HuH-7 (cell line): ENCODE measurements at places on chromosomes 7 and 10.

DNA sequence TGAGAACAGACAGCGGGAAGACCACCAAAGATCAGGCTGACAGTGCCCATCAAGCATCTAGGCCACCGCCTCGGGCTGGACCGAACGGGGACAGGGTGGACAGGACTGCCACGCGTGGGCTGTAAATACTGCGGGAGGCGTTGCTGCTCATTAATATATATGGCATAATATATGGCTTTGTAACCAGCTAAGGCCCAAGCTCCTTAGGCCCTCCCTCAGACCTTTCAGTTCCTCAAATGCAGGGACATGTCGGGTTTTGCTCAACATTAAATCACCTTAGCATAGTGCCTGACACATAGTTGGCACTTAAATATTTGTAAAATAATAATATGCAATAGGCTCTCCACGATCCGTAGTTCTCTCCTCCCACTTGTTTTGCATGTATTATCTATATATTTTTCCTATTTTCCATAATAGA lies 402 bp upstream of the TMEM168 start:
- no peak for DNase-seq

DNA sequence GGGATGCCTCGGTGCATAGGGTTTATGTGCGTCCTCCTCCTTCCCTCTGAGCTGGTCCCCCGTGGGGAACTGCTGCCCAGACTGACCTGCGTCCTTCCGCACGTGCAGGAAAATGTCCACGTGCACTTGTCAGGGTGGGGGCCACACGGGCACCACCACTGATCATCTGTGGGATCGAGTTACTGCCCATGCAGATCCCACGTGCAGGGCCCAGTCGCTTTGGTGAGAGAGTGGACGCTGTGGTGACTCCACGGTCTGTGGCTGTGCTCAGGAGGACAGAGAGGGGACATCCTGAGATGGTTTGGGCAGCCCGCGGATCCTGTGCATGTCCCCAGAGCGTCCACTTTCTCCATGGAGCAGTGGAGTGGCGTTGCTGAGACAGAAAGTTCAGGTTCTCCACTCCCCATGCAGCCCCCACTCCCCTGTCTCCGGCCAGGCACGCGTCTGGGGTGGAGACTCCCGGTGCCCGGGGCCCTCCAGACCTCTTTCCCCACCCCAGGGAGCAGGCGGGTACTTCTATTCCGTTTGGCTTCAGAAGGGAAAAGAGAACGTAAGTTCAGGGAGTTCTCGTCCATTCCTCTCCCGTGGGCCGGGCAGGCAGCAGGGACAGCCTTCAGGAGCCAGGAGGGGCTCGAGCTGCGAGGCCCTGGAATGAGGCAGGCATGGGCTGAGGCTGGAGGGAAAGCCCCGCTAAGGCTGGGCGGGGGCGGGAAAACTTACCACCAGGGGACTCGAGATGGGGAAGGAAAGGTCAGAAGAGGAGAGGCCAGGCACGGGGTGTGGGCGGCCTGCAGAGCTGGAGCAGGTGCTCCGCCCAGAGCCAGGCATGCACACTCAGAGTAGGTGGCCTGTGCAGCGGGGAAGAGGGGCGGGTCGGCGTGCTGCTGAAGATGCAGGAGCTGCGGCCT lies 59.9 kb downstream of the EGFR start:
- peak; percentile 94 for DNase-seq

GRCh38 chr7:142689439-142690120 lies 59.7 kb upstream of the PRSS1 start:
- DNase-seq: no peak

DNA sequence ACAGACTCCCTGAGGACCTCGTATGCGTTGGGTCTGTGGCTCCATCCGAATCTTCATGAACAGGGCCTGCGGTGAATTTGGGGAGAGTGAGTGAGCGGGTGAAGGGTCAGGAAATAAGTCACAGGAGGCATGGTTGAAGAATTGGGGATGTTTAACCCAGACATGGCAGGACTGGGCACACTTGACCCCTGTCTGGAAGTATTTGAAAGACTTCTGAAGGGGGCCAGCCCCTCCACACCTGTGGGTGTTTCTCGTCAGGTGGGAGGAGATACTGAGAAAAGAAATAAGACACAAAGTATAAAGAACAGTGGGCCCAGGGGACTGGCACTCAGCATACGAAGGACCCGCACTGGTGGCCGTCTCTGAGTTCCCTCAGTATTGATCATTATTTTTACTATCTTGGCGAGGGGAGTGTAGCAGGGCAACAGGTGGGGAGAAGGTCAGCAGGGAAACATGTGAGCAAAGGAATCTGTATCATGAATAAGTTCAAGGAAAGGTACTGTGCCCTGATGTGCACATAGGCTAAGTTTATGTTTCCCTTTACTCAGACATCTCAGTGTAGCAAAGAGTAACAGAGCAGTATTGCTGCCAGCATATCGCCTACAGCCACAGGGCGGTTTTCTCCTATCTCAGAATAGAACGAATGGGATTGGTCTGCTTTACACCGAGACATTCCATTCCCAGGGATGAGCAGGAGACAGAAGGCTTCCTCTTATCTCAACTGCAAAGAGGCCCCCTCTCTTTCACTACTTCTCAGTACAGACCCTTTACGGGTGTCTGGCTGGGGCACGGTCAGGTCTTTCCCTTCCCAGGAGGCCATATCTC lies 38.2 kb upstream of the PFKFB3 start:
- no peak for DNase-seq

DNA sequence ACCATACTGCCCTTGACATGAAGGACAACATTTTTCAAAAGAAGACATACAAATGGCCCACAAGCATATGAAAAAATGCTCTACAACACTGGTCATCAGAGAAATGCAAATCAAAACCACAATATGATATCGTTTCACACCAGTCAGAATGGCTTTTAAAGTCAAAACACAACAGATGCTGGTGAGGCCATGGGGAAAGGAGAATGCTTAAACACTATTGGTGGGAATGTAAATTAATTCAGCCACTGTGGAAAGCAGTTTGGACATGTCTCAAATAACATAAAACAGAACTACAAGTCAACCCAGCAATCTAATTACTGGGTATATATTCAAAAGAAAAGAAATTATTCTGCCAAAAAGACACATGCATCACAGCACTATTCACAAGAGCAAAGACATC lies 4.2 kb upstream of the NT5C3A start:
- no peak for DNase-seq

DNA sequence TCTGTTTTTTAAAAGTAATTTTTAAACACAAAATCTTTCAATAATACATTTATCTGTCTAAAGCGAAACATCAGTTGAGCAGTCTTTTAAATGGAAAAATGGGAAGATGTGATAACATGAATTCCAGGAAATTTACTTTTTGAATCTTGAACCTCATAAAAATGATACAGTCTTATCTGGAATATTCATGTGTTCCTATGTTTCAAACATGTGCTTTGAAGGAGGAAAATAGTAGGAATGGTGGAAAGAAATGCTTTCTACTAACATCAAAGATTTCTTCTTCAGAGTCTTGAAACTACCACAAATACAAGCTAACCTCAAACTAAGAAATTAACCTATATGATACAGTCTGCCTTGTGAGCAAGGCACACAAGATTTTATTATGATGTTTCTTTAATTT lies 317.5 kb upstream of the SEMA3A start:
- DNase-seq: no peak

GRCh38 chr7:30929686-30930085 lies 18.0 kb downstream of the AQP1 start:
- no peak for DNase-seq

- DNase-seq: no peak
Measured at GRCh38 chr7:108650467-108650866, 80.8 kb downstream of the DNAJB9 start.

GRCh38 chr7:22884911-22885788 lies 62.5 kb upstream of the TOMM7 start:
- DNase-seq: no peak

DNA sequence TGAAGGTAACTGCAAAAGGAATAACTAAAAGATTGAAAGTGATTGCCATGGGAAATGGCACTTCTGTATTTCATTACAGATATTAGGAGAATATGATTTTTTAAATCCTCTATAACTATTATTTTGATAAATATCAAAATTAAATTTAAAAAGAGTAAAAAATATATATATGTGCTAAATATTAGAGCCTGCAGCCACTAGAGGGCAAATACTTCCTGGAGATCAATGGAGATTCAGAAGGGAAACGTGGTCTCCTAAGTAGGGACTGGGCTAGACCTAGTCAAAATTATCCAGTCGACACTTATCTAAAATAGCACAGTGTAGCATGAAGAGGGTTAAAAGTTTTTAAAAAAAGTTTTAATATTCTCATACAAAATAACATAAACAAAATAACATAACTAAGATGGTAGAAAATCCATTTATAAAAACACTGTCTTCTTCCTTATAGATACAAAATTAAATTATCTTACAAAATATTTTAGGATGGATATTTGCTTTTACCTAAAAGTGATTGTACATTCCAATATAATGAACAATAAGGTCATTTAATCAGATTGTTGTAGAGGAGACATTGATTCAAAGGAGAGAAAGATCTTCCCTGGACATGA lies 434.3 kb downstream of the MDFIC start:
- peak; percentile 5 for DNase-seq

GRCh38 chr7:148561099-148561498 lies 29.5 kb upstream of the C7orf33 start:
- no peak for DNase-seq

- no peak for DNase-seq
Measured at GRCh38 chr7:84009051-84009450, 185.5 kb downstream of the SEMA3A start.

DNA sequence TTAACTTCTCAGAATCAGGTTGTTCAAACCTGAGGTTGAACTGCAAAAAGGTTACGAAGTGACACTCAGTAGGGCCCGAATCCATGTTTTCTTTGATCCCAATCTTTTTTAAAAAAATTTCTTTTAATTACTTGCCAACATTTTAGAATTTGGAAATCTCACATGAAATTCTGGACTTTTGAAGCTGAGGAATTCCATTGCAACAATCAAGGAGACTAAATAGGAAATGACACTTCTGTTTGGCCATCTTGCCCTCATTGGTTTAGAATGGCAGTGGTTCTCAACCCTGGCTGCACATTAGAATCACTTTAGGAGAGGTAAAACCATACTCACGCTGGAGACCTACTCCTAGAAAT lies 471 bp upstream of the TOMM7 start:
- no peak for DNase-seq

GRCh38 chr7:103714376-103714927 lies 268.4 kb upstream of the SLC26A5 start:
- no peak for DNase-seq

DNA sequence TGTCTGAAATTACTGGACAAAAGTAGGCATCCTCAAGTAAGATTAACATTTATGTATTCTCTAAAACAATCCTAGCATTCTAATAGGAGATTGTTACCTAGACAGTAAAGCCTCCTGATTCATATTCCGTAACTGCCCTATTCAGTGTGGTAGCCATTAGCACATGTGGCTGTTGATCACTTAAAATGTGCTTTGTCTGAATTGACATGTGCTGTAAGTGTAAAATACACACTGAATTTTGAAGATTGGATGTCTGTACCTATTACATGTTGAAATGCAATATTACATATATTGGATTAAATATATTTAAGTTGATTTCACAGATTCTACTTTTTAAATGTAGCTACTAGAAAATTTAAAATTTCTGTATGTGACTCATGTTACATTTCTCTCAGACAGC lies 14.6 kb downstream of the EDRF1 start:
- DNase-seq: no peak

- DNase-seq: no peak
Measured at GRCh38 chr7:135843214-135843613, 94.6 kb upstream of the FAM180A start.

DNA sequence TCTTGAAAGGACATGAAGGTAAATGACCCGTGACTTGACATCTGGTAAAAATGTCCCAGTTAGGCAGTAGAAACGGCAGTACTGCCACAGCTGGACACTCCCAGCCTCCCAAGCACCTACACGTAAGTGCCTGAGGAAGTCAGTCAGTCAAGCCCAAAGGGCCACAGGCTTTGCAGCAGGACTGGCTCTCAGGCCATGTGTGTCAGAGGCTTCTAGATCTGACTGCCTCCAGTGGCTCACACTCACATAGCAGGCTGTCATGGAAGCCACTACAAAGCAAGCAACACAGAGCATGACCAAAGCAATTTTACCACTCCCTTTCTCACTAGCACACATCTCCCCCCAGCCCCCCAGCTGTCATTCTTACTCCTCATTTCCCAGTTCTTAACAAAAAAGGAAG lies 17.8 kb upstream of the CCNJ start:
- DNase-seq: peak; percentile 29

- DNase-seq: no peak
Measured at GRCh38 chr7:138194567-138194966, 118.3 kb downstream of the AKR1D1 start.

- no peak for DNase-seq
Measured at GRCh38 chr10:4333459-4333894, 492.5 kb upstream of the AKR1E2 start.

- DNase-seq: peak; percentile 29
Measured at GRCh38 chr10:99711129-99711719, 20.7 kb downstream of the COX15 start.

DNA sequence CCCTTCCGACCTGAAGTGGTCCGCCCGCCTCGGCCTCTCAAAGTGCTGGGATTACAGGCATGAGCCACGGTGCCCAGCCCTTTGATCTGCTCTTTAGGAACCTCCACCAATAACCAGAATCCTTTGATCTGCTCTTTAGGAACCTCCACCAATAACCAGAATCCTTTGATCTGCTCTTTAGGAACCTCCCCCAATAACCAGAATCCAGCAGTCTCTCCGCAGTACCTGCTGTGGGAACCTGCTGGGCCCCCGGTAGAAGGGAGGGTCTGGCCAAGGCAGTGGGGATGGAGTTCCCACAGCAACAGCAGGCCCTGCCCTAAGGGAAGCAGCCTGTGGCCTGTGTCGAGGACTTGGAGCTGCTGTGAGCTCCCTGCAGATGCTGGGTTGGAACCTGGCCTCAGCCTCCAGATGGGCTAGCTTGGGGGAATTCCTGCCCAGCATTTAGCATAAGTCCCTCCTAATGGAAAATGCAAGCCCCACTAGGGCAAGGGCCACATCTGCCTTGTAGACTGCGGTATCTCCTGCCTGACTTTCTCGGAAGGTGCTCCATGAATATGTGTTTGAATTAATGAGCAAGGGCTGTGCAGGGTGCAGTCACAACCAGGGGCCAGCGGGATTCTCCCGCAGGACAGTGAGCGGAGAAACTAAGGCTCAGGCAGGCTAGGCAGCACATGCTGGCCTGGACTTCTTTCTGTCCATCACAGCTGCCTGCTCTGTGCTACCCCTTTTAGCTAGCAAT lies 165.8 kb downstream of the UBE2H start:
- DNase-seq: no peak

DNA sequence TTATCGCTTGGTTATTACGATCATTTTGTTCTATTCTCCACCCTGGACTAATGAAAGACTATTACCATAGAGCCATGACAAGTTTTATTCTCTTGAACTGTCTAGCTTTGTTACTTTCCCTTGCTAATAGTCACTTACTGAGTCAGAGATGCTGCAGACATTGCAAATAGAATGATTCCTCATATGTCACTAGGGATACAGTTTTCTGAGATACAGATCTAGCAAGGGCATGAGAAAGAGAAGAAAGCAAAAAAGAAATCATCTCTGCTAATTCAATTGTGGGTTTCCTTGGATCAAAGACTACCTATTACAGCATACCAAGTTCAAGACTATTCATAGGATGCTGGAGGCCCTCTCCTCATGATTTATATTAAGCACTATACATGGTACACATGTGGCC lies 204.3 kb downstream of the MBL2 start:
- DNase-seq: no peak

- DNase-seq: no peak
Measured at GRCh38 chr10:29479981-29480954, 154.5 kb downstream of the SVIL start.

GRCh38 chr7:24365606-24366005 lies 81.6 kb downstream of the NPY start:
- no peak for DNase-seq

- no peak for DNase-seq
Measured at GRCh38 chr10:72277340-72277995, 3.7 kb downstream of the DDIT4 start.
